Right renal cortex interstitium (tissue), 3 donors: ENCODE measurements at places on chromosomes 12 and 14. TPM values are rescaled to one million over a fixed set of nuclear protein-coding genes. Genes with fewer than 3 reads are reported as not detected.

GRIN2B gene
- polyA plus RNA-seq: 1.1 TPM

ALG10B gene
- polyA plus RNA-seq: 9.7 TPM

- no peak for DNase-seq
Observed at GRCh38 chr12:91897025-91897515, 248.6 kb downstream of the BTG1 start.

DNA sequence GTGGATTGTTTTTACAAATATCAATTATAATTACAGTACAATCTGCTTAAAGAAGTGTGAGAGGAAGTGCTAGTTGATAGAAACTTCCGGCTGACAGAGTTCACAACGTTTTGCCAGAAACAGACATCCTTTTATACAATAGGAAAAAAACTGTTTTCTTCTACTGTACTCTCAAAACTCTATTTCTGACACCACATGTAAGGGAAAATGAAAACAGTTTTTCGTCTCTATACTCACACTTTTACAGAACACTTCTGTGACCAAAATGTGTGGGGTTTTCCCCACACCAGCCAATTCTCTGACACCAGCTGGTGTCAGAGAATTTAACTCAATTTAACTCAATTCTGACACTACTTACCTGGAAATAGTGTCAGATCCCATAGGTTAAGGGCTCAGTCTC, 24.2 kb upstream of the HIF1A start:
- no peak for DNase-seq

GRCh38 chr14:76500011-76500410, 124.1 kb downstream of the ESRRB start:
- no peak for DNase-seq

- DNase-seq: no peak
Observed at GRCh38 chr12:114064497-114064896, 98.4 kb upstream of the RBM19 start.

NFE2 gene
- 2.1 TPM for polyA plus RNA-seq

DNA sequence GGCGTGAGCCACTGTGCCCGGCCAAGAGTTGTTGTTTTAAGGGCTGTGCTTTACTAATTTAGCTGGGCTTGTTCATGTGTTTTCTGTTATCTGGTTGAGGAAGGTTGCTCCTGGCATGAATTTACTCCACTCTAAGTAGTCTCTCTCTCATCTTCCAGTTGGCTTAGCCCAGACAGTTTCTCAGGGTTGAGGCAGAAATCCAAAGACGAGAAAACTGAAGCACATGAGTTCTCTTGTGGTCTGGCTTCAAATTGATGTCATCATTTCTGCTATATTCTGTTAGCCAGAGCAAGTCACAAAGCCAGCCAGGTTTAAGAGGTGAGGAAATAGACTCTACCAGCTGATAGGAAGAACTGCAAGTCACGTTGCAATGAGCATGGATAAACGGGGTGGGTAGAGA, 57.9 kb downstream of the E2F7 start:
- no peak for DNase-seq

GALNT6 gene
- polyA plus RNA-seq: 5.5 TPM

DNA sequence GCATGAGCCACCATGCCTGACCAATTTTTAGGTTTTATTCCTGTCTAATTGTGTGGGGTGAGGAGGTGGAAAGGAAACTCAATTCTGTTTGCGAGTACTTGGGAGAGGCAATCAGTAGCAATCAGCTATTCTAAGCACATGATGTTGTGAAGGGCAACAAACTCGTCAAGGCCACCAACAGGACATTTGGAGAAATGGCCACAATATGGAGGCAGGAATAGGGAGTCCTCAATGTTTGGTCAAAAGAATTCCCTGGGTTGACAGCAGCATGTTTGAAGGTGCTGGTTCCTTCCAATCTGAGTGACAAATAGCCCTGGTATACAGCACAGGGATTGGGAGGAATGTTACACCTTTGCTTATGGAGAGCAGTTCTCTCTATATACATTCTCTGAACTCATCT, 32.7 kb upstream of the USP44 start:
- DNase-seq: no peak

- DNase-seq: no peak
Observed at GRCh38 chr12:116538076-116538591, 21.0 kb upstream of the MAP1LC3B2 start.

DNA sequence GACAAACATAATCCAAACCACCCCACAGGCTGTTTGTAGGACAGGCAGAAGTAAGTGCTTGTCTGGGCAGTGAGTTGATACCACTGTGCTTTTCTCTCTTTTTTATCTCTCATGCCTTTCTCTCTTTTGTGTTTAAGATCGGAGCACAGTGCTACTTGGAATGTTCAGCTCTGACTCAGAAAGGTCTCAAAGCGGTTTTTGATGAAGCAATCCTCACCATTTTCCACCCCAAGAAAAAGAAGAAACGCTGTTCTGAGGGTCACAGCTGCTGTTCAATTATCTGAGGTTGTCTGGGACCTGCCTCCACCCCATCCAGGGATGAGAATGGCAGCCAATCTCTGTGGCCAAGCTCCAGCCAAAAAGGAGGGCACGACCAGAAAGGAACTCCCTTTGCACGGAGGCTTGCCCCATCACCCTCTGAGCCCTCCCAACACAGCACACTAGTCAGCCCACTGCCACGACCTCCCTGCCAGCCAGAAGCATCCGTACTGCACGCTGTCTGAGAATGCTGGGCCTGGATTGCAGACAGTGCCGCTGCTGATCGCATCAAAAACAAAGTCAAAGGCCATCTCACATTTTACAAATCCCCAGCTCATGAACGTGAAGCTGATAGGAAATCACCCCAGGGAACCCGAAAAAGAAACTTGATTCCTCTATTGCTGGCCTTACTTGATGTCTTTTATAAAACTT, 27.8 kb downstream of the GPHB5 start:
- no peak for DNase-seq

- no peak for DNase-seq
Observed at GRCh38 chr12:21850419-21850818, 75.9 kb upstream of the KCNJ8 start.

DNA sequence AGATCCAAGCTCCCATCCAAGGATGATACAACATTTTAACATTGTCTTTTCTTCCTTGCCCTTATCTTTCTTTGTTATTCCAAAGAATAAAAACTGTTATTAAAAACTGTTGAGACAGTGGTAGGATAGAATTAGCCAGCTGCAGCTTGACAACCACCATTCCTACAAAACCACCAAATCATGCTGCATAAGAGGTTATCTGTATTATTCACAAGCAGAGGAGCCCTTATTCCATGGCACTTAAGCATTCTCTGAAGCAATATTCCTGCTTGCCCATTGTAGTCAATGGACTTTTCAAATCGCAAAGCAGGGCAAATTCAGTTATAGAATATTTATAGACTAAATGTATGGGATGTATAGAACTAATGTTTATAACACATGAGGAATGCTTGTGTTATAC, 3.4 kb downstream of the ABCD2 start:
- DNase-seq: no peak

SOCS4 gene
- 19.1 TPM for polyA plus RNA-seq

KERA gene
- not detected for polyA plus RNA-seq

DNA sequence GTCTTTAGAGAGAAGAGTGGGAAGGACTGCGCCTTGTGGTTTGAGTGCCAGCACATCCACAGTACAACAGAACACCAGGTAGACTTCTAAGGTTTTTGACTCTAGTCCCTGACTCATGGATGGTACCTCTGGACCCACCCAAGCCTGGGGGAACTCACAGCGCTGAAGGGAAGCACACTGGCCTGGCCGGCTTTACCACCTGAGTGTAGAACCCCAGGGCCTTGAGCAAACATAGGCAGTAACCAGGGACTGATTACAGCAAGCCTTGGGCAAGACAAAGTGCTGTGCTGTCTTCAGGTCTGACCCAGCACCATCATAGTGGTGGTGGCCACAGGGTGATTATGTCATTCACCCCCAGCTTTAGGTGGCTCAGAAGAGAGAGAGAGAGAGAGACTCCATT, 17.2 kb downstream of the EML5 start:
- DNase-seq: no peak

DNA sequence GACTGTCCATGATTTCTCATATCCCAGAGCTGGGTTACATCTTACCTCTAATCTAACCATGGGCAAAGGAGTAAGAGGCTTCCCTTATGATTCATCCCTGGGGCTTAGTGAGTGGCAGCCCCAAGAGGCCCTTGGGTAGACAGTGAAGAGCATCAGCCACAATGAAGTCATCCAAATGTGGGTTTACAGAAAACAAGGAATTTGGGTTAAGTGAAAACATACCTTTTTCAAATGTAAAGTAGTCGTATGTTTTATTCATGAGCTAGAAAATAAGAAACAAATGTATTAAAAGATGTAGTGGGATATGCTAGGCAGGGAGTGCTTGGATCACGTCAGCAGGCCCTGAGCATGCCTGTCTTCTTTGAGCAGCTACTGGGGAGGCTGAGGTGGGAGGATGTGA, 54.0 kb upstream of the ELK3 start:
- no peak for DNase-seq

DNA sequence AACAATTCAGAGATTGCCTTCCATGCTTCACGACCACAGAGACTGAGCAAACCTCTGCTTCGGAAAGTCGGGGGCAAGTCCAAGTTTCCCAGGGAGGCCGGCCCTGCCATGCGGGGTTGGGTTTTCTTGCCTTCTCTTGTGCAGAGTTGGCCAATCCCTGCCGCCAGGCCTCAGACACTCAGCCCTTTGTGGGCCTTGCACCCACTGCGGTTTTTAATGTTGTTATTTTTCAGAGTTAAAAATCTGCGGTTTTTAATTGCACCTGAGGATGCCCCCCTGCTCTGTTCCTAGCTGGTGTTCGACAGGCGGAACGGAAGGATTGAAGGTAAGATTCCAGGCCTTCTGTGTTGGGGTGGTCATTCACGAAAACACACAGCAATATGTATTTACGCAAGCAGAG, 108.7 kb downstream of the CALM1 start:
- DNase-seq: no peak

PRPH gene
- polyA plus RNA-seq: 0.28 TPM

RHNO1 gene
- polyA plus RNA-seq: 44.3 TPM

- no peak for DNase-seq
Observed at GRCh38 chr14:95261616-95262510, 57.8 kb downstream of the CLMN start.

SCN8A gene
- 1.7 TPM for polyA plus RNA-seq

- no peak for DNase-seq
Observed at GRCh38 chr12:82504409-82504808, 146.1 kb downstream of the METTL25 start.

RHEBL1 gene
- 1.8 TPM for polyA plus RNA-seq

AKAP5 gene
- polyA plus RNA-seq: 7.2 TPM

DNA sequence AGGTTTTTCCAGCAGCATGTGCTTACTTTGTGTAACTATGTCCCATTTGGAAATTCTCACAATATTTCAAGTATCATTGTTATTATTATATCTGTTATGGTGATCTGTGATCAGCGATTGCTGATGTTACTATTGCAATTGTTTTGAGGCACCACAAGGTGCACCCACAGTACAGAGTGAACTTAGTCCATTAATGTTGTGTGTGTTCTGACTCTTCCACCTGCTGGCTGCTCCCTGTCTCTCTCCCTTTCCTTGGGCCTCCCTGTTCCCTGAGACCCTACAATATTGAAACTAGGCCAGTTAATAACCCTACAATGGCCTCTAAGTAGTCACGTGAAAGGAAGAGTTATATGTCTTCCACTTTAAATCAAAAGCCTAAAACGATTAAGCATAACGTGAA, 153.9 kb downstream of the PIK3C2G start:
- no peak for DNase-seq

DNA sequence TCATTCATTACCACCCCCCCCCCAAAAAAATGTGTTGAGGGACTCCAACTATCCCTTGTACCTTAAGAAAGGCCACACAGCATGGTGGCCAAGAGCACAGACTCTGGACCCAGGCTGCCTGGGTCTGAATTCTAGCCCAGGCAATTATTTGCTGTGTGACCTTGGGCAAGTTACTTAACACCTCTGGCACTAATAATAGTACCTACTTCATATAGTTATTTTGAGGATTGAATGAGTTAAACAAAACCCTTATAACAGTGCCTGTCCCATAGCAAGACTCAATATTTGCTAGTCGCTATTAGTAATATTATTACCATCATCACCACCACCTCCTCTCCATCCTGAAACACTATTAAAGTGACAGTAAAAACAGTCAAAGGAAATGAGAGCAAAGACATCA, 37.2 kb downstream of the NT5DC3 start:
- DNase-seq: no peak

DNA sequence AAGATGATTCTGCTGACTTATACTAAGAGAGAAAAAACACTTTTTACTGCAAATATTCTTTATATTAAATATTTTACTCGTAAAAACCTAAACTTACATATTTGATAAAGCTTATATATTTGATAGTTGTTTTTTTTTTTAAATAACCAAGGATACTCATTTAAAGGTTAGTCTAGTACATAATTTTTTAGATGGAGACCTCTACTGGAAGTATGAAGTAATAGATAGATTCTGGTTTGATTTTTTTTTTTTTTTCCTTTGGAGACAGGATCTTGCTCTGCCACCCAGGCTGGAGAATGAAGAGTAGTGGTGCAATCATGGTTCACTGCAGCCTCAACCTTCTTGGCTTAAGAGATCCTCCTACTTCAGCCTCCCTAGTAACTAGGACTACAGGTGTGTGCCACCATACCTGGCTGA, 16.4 kb downstream of the ARID2 start:
- DNase-seq: no peak

DNA sequence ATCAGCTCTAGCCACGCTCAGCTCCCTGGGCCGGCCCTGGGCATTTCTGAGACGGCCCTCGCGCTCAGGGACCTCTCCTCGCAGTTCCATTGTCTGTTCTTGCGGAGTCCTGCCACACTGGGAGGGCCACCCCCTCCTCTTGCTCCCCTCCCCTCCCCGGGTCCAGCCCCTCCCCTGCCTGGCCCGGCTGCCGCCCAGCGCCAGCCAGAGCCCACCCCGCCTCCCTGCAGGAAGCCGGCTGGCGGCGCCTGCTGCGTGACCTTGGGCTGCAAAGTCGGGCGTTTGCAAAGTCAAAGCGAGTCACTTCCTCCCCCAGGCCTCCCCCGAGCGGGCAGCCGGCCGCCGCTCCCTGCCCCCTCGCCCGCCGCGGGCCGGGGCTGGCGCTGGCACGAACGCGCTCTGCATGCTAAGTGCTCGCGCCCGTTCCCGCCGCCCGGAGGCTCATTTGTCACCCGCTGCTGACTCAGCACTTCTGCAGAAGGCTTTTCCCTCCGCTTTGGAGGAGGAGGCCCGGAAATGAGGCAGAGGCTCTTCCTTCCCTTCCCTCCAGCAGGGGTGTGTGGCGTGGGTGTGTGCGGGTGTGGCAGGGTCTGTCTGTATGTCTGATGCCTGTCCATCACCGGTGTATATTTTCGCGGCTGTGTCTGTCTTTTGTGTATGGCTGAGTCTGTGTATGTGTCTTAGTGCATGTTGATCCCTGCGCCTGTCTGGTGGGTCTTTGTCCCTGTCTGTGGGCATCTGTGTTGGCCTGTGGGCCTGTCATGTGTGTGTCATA, 72.0 kb downstream of the IRF2BPL start:
- peak; percentile 88 for DNase-seq

DNA sequence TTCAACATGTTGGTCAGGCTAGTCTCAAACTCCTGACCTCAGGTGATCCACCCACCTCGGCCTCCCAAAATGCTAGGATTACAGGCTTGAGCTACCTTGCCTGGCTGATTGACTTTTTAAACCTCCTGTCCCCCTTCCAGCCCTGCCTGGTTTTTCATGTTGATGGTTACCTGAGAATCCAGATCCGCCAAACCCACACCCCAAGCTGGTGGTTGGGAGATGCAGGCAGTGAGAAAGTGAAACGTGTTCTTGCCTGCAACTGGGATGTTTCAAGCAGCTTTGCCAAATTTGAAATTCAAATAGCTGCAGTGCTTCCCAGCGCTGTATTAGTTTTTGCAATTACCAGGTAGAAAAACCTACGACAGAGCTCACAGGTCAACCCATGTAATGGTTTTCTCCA, 238.3 kb upstream of the PWP1 start:
- DNase-seq: no peak
